Stimulated activated CD8-positive, alpha-beta memory T cell treated with anti-CD3 and anti-CD28 coated beads, Interleukin-2, amount 100 ng/mL, for 1 hour (primary cell): ENCODE measurements at places on chromosomes 3 and 15.

GRCh38 chr3:167776066-167776685, 40.7 kb downstream of the SERPINI1 start:
- DNase-seq, result no peak

DNA sequence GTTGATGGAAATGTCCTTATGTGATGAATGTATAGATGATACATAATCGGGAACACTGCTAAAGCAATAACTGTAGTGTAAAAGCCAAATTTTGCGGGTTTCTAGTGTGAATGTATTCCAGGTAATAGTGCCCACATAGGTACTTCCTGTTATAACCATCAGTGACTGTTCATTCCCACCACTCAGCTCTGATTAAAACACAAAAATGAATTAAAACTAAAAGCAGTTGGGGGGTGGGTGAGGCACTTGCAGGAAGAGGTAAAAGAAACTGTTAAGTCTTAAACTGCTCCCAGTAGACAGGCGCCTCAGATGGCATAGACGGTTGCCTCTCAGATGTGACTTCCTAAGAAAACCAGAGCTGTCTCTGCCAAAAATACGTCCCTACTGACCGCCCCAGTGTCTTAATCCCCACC, 893 bp upstream of the MTHFS start:
- DNase-seq, result no peak

DNA sequence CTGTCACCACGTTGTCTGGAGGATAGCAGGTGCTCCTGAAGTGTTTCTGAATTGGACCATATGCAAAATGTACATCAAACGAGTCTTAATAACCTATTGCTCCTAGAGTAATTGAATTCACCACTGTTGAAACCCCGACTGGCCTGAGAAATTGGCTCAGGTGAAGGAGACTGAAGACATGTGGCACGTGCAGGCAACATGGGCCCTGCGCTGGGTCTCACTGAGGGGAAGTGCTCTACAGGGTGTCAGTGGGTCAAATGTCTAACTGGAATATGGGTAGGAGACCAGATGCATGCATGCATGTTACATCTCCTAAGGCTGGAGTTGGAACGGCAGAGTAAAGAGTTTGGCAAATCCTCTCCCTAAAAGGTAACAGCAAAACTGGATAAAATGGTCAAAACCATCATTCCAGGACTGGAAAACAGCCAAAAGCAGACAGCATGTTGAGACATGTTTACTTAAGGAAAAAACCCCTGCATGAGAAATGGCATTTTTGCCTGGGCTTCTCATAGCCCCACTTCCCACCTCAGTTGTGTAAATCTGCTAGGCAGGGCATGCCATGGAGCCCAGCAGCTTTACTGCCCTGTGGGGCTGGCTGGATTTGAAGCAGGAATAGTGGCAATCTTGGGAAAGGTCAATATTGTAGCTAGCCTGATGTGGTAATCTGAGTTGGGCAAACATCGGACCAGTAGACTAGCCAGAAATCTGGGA, 131.3 kb downstream of the TJP1 start:
- DNase-seq, result no peak

- DNase-seq, result peak; percentile 5
These were observed 83.1 kb downstream of the DNAJB8 start for GRCh38 chr3:128383316-128384235.

GRCh38 chr15:69798481-69799250, 299.1 kb downstream of the TLE3 start:
- DNase-seq, result no peak

DNA sequence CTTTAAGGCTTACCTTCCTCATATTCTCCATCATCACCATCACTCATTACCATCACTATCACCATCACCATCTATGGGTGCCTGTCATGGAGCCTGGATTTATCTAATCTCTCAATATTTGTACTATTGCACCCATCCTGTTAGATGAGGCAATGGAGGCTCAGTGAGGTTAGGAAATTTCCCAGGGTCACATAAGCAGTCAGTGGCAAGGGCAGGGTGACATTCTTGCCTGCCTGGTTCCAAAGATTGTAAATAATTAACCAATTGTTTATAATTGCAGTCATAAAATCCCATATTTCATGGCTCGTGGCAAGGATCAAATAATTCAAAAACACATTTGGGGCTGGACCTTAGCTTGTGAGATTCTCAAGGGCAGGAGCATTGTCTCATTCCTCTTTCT, 55.2 kb downstream of the MGLL start:
- no peak for DNase-seq

GRCh38 chr15:74403991-74404563, 29.7 kb downstream of the SEMA7A start:
- DNase-seq, result no peak

DNA sequence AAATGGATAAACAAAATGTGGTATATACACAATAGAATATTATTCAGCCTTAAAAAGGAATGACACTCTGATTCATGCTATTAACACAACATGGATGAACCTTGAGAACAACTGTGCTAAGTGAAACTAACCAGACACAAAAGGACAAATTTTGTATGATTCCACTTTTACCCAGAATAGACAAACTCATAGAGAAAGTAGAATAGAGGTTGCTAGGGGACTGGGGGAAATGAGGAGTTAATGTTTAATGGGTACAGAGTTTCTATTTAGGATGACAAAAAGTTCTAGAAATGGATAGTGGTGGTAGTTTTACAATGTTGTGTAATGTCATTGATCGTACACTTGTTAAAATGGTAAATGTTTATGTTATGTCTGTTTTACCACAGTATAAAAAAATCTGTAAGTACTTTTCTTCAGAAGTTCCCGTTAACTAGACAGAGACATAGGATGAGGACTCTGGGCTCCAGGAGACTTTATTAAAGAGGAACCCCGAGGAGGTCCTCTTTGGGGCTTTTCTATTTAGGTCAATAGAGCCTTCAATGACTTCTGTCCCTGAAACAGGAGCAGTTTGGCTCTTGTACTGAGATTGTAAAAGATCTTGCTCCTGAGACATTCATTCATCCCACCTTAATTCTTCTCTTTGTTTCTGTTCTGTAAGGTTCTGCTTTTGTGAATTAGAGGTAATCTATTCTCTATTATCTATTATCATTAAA, 24.5 kb downstream of the ABHD6 start:
- no peak for DNase-seq

- no peak for DNase-seq
These were observed 18.7 kb downstream of the PAQR5 start for GRCh38 chr15:69317392-69317841.

GRCh38 chr3:181752202-181752671, 40.5 kb downstream of the SOX2 start:
- DNase-seq, result no peak

DNA sequence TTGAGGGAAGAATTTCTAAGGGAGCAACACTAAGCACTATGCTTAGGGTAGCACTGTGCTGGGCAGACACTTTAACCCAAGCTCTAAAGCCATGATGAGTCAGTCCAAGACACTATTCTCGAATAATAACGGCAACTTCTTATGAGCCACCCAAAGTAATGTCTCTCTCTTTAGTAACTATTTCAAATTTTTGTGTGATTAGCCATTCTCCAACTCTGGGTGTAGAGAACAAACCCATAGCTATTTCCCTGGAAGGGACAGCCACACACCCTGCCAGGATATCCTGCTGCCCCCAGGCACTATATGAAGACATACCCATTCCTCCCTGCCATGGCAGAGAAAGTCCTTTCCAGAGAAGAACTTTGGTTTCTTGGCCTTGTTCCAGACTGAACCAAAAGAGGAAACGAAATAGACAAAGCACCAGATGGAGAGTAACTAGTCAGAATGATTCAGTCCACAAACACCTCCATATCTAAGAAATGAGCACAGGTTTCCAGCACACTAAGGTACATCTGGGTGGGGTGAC, 384.9 kb upstream of the THBS1 start:
- no peak for DNase-seq

DNA sequence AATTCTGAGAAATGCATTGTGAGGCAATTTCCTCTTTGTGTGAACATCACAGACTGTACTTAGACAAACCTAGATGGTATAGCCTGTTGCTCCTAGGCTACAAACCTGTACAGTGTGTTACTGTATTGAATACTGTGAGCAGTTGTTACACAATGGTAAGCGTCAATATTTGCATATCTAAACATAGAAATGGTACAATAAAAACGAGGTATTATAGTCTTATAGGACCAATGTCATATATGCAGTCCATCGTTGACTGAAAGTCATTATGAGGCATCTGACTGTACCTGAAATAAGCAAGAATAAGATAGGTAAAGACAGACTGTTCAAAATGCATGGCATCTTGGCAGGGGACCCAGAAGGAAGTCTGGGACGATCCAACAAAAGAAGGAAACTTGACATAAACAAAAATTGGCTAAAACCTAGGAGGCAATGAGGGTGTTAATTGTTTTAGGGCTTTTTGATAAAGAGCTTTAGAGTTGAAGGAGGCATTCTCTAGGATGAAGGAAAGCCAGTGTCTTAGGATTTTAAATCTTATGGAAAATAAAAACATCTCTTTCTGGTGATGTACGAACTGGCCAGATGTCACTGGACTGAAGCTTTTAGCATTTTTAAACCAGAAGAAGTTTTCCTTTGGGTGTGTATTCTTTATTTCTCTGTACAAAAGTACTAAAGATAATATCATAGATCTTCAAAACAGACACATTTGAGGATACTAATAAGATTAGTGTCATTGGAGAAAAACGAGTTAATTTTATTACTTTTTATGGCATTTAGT, 9.2 kb upstream of the SPRED1 start:
- no peak for DNase-seq

- no peak for DNase-seq
These were observed 21.7 kb downstream of the RARRES1 start for GRCh38 chr3:158710601-158711000.

GRCh38 chr3:45566951-45567411, 27.6 kb upstream of the LIMD1 start:
- DNase-seq, result no peak

GRCh38 chr15:99365242-99365641, 114.0 kb downstream of the LRRC28 start:
- no peak for DNase-seq

- DNase-seq, result no peak
These were observed 92.2 kb downstream of the SV2B start for GRCh38 chr15:91192285-91192684.

DNA sequence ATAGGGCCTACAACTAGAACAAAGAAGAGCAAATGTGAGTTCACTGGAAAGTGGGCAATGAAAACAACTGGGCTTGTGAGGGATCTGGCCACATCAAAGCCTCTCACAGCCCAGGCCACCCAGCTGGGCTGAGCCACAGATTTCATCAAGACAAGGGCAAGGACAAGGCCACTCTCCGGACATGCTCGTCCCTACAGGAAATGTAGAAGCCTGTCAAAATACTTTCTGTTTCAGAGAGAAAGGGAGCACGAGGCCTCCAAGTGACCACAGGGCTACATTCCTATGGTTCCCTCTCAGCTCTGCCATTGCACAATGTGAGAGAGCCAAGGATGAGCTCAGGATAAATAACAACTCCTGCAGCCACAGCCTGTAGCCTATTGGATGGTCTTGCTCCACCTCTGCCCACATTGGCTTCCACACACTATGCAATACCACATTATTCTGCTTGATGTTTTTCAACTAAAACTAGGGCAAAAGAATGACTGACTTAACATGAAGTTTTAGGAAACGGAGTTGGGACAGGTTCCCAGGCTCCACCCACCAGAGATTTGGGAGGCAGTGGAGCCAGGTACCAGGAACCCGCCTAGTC, 12.1 kb downstream of the TBC1D2B start:
- DNase-seq, result no peak

DNA sequence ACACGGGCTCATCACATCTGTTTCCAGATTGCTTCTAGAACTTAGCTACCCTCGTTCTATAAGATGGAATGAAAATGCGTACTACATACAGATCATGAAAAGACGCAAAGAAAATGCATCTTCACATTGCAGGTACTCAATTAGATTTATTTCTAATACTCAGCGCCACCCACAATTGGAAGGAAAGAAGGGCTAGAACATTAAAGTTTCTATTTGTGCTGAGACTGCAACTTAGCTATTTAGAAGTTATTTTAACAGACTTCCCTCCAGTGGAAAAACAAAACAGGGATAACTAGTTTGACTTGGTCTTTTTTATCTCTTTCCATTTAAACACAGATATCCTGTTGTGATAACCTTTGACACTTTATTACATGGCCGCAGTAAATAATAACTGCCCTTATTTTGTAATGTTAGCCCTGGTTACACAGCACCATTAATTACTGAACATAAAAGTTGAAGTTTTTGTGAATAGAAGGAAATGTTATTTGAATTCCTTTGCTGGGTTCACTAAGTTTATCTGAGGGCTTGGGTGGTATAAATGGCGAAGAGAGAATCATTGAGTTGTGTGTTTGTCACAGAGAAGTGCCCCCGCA, 86.9 kb upstream of the SLC25A26 start:
- no peak for DNase-seq

GRCh38 chr15:40233727-40234577, 4.9 kb upstream of the PAK6 start:
- DNase-seq, result no peak

DNA sequence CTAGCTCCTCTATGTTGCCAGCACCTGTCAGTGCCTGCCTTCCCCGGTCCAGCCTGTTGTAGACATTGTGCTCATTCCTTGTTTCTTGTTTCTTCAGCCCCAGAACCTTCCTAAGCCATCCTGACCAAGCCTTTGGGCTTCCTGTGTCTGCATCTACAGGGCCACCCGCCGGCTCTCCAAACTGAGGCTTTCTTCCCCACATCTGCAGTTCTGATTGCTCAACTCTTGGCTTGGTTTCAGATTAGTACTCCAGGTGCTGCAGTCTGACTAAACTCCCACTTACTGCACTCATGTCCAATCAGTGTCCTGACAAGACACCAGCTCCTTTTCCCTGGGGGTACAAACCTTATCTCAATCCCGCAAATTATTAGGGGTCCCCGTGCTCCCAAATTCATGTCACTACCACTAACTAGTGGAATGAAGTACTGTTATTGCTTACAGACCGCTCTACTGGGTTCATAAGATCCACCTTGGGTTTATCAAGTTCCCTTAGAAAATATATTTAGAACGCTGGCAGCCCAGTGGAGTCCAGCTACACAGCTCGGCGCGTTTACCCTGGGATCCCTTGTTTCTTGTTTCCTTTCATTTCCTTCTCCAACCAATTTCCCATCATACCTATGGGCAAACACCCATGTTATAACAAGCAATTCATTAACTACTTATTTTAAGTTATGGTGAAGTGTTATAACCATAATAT, 114.2 kb upstream of the TJP1 start:
- no peak for DNase-seq

- no peak for DNase-seq
These were observed 59.9 kb downstream of the FAM43A start for GRCh38 chr3:194745422-194746184.

GRCh38 chr15:66743703-66744536, 41.9 kb downstream of the SMAD6 start:
- DNase-seq, result no peak
